Osteoblast (primary cell): ENCODE measurements at places on chromosomes 6 and 20. TPM values are rescaled to one million over a fixed set of nuclear protein-coding genes. Genes with fewer than 3 reads are reported as not detected.

- no peak overlapping the region for H3K27ac ChIP-seq
- no peak overlapping the region for H3K4me3 ChIP-seq
- peak; percentile 70 for DNase-seq
- no peaks in the 10 kb centered on the region for H3K36me3 ChIP-seq
Observed at GRCh38 chr6:83057705-83058321, 7.8 kb downstream of the UBE3D start.

GRCh38 chr6:5942591-5942990, 64.1 kb downstream of the NRN1 start:
- H3K27me3 ChIP-seq: no peaks in the 10 kb centered on the region
- peaks cover 24% of the 10 kb centered on the region for H3K4me1 ChIP-seq
- H3K36me3 ChIP-seq: no peaks in the 10 kb centered on the region

DNA sequence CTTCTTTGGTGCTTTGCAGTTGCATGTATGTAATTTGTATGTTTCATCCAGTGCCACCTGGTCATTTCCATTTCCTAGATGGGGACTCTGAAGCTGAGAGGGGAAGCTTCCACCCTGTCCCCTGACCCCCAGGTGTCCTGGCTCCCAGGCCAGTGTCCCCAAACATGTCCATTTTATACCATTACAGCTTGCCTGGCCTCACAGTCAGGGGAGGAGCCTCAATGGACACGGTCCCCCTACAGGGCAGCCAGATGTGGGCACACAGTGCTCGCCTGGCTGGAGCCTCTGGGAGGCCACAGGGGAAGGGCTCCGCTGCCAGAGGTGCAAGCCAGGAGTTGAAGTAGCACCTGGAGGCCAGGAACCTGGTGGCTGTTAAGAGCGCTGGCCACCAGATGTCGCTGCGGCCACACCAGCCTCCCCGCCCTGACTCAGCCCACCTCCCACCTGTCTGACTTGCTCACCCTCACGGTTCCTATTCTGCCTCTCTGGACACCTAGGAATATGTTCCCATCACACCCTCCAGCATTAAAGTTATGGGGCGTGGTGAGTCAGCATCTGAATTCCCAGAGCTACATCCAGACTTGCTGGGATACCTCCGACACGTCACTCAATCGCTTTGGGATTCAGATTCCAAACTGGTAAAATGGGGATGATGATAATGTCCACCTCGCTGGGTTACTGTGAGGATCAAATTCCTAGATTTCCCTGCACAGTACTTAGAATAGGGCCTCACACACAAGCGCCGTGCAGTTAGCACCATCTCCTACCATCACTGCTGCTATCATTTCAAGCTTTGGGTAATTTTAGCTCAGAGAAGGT, 107.4 kb downstream of the SULF2 start:
- no peaks in the 10 kb centered on the region for H3K4me1 ChIP-seq
- H3K27ac ChIP-seq: no peak overlapping the region
- DNase-seq: peak; percentile 93
- no peaks in the 10 kb centered on the region for H3K36me3 ChIP-seq
- no peak overlapping the region for H3K4me3 ChIP-seq
- no peaks in the 10 kb centered on the region for H3K27me3 ChIP-seq

Gene OPRL1
- 0.59 and 0.72 TPM in 2 replicates for total RNA-seq

Gene DACT2
- not detected in 2 replicates for total RNA-seq

Gene SAMD10
- total RNA-seq: 0.59 and 1.4 TPM in 2 replicates

Gene LINC00237
- not detected in 2 replicates for total RNA-seq

Gene THBS2
- 1,102 and 1,498 TPM in 2 replicates for total RNA-seq
